Breast epithelium (tissue), 4 donors: ENCODE measurements at places on chromosomes 3 and 15.

DNA sequence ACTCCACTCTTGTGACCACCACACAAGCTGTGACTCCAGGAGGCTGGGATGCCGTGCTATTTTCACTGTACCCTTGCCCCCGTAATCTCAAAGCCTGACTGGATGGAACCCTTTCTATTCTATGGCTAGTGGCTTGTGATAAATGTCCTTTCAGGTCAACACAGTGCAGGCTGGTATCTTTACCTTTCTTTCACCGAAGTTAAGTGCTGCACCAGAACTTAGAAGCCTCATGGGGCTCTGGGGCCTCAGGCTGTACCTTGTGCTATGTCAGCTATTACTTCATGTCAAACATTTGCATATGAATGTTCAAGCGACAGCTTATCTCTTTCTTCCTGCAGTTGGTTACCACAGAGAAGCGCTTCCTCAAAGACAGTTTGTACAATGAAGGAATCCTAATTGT, 66.8 kb downstream of the RPL39L start:
- DNase-seq = no peak

GRCh38 chr3:152835601-152836102, 721 bp downstream of the P2RY1 start:
- no peak for DNase-seq

GRCh38 chr15:39511916-39512260, 69.0 kb upstream of the THBS1 start:
- no peak for DNase-seq

DNA sequence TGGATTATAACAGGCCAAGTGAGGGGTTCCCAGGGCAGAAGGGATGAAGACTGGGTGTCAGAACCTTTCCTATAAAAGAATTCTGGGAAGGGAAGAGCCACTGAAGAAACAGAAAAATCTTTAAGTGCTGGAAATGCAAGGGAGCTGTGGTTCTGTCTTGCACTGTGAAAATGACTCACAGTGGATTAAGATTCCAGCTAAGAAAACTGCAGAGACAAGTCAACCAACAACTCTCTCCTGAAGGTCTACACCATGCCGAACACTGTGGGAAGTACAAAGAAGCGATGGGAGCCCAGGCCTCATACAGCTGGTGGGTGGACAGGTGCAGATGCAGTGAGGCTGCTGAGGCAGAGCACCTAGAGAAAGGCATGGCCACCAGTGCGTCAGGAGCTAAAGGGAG, 27.7 kb downstream of the ZDHHC3 start:
- DNase-seq = no peak

DNA sequence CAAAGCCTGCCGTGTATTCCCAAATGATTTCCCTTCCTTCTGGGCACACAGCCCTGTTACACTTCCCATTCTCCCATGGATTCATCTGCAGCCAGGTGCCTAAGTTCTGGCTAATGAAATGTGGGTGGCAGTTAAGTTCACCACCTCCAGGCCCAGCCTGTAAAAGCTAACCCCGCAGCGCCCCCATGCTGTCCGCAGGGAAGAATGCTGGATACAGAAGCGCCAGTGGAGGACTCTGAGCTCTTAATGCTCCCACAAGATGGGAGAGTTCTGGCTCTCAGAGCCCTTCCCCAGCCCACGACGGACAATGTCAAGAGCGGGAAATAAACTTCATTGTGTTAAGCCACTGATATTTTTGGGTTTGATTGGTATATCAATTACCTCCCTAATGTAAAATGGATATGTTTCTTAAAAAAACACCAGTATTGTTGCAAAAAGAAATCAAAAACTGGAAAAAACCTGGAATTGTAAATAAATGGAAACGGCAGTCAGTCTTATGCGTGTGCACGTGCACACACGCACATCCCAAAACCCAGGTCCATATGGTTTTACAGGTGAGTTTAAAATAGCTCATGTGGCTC, 37.7 kb upstream of the FGD5 start:
- no peak for DNase-seq

GRCh38 chr3:70606018-70606417, 293.6 kb upstream of the MDFIC2 start:
- no peak for DNase-seq

DNA sequence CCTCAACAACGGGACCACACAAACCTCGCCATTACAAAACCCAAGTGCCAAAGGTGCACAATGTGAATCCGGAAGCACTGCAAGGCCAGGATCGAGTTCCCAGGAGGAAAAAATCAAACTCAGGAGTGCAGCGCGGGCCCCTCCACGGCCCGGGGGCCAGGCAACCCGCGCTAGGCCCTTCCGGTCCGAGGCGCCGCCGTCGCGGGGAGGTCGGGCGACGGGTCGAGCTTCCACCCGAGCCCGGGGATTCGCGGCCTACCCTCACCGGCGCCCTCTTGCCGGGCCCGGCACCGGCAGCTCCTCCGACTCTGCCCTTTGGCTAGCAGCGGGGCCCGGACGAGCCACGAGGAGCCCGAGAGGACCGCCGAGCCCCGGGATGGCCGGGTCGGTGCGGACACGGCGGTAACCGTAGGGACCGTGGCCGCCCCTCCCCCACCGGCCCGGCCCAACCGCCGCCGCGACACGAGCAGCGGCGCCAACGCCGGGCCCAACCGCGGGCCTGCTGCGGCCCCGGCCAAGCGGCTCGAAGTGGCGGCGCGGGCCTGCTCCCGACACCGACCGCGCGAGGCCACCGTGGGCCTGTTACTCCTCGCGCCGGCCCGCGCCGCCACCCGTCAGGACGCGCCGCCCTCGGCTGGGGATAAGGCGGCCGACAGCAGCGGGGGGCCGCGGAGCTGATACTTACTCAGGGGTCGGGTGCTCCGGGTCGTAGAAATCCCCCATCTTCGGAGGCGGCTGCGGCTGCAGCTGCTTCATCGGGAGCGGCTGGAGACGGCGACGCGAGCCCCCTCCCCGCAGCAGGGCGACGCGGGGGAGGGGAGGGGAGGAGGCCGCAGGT, 525 bp downstream of the SETD2 start:
- DNase-seq = no peak

DNA sequence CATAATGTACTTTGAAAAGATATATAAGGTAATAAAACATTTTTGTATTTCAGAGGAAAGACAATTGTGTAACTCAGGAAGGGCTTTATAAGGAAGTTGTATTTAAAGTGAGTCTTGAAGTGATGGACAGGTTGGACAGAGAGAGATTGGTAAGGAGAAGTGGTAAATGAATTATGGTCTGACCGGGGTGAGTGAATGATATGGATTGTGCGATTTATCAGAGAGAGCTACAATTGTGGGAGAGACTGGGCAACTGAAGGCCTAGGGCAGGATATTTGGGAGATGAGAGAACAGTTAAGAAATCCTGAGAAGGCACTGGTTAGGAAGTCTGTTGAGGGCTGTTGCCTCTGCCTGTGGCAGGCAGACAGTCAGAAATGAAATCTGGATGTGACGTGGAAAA, 14.8 kb downstream of the IL1RAP start:
- DNase-seq = no peak

GRCh38 chr3:31064021-31064420, 169.6 kb upstream of the GADL1 start:
- DNase-seq = no peak

GRCh38 chr3:133769536-133769935, 23.3 kb downstream of the TF start:
- DNase-seq = no peak

GRCh38 chr3:134795746-134796280, 753 bp downstream of the EPHB1 start:
- DNase-seq = no peak

- DNase-seq = no peak
These were observed 193.1 kb downstream of the TNIK start for GRCh38 chr3:171267104-171267503.

- no peak for DNase-seq
These were observed 11.1 kb upstream of the RTP2 start for GRCh38 chr3:187713504-187713903.
